ENCODE measurements at places on chromosomes 7 and 10.
A peak's percentile ranks its signal among the peaks of the same experiment; 100 is the strongest.

GRCh38 chr10:89241486-89242344 is 9.9 kb downstream of the LIPA start:
- DNase-seq = no peak

- no peak for DNase-seq
Measured at GRCh38 chr10:50503661-50504320, 120.0 kb downstream of the SGMS1 start.

DNA sequence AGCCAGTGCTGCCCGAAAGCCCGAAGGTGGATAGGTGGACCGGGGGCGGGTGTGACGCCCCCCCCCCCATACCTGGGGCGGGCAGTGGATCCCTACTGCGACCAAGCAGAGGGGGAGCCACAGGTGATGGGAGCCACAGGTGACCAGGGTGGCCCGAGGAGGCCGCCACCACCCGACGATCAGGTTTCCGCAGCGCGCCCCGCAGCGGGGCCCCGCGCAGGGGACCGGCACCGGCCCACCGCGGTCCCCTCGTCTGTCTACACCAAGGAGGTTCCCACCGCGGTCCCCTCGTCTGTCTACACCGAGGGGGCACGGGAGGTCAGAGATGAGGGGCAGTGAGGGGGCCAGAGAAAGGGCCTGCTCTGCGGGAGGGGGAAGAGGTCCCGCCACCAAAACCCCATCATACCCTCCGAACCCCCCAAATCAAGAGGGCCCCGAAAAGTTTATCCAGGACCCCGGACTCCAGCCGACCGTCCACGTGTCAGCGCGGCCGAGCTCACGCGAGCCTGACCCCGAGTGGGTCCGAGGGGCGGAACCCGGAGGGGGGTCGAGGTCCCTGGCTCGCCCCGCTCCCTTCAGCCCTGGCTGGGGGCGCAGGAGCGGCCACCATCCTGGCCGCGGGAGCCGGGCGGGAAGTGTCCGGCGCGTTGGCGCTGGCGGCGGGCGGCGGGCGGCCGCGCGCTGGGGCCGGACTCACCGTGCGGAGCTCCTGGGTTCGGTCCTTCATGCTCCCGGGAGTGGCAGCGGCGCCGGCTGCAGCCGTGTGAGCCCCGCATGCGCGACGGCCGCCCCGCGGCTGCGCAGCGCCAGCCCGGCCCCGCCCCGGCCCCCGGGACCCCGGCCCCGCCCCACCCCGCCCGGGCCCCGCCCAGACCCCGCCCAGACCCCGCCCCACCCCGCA is at the start of gene STX1A:
STX1A (minus strand) TSS at position 765 of the 901 bp plus-strand sequence; CDS start at position 727, 38 bp downstream.
- DNase-seq = peak; percentile 89

GRCh38 chr10:63083904-63084689 is 49.0 kb upstream of the NRBF2 start:
- no peak for DNase-seq

DNA sequence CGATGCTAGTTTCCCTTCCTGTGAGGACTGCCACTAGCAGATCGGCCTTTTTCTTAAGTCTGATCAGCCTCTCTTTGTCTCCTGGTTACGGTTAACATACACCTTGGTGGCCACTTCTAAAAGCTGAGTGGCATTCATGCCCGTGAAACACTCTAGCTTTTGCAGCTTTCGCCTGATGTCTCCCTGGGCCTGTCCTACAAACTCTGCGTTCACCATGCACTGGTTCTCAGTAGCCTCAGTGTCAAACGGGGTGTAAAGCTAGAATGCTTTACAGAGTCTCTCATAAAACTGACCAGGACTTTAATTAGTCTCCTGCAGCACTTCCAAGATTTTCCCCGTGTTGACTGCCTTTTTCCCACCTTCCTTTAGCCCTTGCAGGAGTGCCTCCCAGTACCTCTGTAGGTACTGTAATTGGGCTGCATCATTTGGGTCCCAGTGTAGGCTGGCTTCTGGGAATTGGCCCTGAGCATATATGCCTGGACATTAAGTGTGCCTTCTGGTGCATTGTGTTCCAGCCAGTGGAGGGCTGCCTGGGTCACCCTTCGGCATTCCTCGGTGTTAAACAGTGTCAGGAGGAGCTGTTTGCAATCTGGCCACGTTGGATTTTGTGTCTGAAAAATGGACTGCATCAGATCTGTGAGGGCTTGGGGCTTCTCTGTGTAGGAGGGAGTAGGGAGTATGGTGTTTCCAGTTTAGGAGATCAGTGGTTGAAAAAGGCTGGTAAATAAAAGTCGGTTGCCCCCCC is 6.5 kb upstream of the ZNF117 start:
- DNase-seq = no peak

DNA sequence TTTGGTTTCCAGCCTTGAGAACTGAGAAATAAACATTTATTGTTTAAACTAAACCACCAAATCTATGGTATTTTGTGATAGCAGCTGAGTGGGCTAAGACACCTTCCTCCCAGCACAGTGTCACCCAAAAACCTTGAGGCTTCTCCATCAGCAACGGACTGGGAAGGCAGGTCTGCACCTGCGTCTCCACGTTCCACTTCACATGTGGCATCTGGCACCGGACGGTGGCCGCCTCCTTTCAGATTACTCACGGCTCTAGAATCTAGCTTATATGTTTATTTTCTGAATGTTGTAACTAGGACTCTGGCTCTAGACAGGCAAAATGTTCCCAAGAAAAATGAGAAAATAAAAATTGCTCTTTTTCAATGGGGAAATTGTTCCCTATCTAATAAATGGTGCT is 201.0 kb downstream of the ADARB2 start:
- DNase-seq = no peak

DNA sequence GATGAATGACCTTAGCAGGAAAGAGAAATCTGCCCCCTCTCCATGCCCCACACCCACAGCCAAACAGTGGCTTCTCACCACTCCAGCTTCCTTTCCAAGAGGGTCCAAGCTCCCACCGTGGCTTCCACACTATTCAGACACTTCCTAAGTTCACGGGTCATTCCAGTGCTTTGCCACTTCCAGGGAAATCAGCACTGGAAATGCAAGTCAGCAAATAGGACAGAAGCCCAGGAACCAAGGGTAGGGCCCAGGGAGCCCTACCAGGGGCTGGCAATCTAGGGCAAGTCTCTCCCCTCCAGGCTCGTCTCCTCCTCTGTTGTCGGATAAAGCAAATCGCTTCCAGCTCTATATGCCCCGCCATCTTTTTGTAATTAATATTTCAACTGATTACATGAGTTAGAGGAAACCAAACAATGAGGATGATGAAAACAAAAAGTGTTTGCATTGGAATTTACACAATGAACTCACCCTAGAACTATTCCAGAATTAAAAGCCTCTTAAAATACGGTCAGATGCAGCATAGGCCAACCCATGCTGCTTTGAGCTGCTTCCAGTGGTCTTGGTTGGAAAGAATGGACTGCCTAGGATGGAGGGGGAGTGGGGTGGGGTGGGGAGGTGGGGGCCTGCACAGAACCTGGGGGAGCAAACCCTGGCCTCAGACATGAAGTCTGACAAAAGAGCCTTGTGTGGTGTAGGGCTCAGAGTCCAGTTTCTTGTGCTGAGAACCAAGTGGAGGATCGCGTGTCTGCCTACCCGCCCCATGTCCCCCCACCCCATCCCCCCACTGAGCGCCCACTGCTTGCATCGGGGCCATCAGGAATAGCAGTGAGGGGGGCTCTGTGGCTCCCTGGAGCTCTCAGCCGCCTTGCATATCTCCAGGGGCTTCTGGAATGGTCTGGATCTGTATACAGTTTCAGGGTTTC is 74.6 kb upstream of the CPXM2 start:
- DNase-seq = no peak

GRCh38 chr10:89805599-89806013 is 104.2 kb downstream of the KIF20B start:
- DNase-seq = no peak

DNA sequence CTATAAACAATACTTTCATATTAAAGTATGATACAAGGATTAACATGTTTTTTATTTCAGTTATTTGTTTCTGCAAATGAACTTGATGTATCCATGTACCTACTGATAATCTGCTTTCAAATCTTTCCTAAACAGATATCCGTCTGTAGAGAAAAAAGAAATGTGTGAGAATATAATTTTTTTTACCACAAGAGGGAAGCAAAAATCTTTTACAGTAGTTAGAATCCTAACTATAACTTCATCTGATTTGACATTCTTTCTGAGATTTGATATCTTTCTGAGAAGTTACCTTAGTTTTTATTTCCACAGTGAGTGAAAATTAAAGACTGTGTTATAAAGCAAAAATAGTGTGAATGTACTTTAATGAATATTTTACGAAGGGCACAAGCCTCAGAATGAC is 203.9 kb upstream of the PCLO start:
- no peak for DNase-seq

DNA sequence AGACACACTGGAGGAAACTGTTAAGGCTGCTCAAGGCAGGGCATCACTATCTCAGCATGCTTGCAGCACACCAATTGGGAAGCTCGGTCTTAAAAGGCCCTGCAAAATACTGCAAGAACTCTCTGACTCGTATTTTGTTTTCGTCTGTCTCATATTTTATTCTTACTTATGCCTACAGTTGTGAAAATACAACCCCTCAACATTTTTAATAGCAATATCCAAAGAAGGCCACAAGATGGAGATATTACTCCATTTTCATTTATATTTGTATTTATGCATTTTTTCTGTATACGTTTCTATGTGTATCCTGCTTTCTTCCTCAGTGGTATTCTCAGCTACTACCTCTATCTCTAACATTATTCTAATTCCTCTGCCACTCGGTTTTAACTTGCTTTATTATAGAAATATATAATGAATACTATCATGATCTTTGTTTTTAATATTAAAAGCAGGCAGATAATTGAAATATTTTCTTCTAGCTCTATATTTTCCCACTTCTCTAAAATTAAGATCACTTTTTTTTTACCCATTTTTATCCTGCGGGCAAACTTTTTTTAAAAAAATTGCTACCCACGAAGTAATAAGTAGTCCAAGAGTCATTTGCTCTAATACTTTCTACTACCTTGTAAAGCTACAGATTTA is 10.0 kb downstream of the DNAJC1 start:
- no peak for DNase-seq

- DNase-seq = no peak
Measured at GRCh38 chr10:76354212-76354738, 922.9 kb downstream of the LRMDA start.

DNA sequence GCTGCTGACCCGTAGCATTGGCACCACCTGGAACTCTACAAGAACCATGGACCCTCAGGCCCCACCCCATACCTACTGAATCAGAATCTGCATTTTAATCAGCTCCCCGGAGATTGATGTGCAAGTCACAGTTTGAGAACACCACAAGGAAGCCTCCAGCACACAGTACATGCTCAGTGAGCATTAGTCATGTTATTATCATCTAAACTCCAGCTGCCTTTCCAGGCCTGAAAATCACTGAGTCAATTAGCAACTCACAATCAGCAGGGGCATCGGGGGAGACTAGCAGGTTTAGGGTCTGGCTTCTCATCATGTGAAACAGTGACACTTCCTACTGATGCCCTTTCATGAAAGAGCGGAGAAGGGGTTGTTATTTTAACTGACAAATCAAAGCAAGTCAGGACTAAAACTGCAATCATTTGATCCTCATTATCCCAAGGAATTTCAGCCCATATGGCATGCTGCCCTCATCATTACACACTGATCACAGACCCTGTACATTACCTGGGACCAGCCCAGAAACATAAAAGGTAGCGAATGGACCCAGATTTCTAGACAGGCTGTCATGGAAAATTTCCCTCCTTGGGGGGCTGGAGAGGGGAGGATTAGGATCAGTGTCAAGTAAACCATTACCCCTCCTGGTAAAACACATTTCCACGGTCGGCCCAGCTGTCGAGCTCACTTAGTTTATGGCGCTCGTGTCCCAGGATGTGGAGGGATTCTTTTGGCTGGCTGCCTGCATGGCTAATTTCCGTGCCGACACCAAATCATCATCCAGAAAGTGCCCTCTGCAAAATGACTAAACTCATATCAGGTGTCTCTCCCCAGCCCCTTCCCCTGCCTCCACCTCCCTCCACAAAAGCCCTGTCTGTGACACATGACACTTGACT is 122.8 kb downstream of the PRLHR start:
- no peak for DNase-seq

GRCh38 chr10:109966961-109967738 is 40.6 kb upstream of the ADD3 start:
- DNase-seq = no peak

- DNase-seq = no peak
Measured at GRCh38 chr7:11613292-11613930, 218.6 kb downstream of the THSD7A start.

DNA sequence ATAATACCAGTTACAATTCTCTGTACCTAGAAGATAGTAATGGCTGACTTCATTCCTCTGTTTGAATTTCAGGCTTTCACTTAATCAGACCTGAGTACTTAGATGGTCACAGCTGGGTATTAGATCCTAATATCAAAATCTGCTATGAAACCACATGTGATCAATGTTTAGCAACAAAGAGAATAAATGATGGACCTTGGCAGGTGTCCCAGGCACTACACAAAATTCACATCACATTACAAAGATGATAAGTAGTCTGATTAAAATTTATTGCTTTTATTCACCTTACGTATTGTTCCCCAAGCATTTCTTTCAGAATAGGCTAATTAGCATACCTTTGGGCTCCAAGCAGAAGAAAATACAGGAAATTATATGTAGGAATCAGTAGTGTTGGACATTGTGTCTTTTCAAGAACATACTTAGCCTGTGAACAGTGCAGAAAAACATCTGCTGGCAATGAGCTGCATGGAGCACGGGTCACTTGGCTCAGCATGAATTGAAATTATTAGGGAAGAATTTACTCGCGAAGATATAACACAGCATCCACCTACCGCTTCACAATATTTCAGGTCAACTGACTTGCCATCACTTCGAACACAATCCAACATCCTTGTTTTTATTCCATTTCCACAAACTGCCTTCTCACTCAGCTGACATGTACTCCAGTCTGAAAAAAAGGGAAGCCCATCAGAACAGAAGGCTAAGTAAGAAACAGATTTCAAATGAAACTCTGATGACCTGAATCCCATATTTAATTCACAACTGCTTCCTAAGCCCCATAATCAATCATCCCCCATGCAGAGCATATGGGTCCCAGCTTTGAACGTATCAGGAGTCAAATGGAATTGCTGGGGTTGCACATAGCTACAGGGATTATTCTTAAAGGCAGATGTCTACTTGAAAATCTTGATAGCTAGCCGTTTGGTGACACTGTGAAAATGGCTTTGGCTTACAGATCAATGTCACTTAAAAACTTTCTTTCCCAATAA is 421.0 kb downstream of the THSD7A start:
- DNase-seq = no peak

GRCh38 chr7:71851776-71852498 is 560.2 kb downstream of the CALN1 start:
- no peak for DNase-seq

DNA sequence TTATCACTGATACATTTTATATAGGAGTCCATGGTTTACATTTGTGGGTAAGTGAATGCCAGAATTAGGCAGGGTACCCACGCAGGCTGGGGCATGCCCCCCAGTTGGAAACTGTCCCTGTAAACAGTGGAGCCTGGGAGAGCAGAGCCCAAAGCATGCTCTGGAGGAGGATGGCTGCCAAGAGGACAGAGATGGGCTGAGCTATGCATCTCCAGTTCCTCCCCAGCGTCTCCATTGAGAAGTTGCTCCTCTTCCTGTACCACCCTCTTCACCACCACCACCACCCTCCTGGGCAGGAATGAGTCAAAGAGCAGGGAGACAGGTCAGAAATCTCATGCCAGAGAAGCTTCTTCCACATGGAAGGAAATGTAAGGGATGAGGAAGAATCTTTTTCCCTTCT is 67.7 kb upstream of the KMT2E start:
- no peak for DNase-seq

Measured in GM12892 (cell line).